ENCODE measurements at places on chromosomes 2 and 18.

GRCh38 chr2:237234268-237234667, 148.6 kb downstream of the COPS8 start:
- DNase-seq: no peak

DNA sequence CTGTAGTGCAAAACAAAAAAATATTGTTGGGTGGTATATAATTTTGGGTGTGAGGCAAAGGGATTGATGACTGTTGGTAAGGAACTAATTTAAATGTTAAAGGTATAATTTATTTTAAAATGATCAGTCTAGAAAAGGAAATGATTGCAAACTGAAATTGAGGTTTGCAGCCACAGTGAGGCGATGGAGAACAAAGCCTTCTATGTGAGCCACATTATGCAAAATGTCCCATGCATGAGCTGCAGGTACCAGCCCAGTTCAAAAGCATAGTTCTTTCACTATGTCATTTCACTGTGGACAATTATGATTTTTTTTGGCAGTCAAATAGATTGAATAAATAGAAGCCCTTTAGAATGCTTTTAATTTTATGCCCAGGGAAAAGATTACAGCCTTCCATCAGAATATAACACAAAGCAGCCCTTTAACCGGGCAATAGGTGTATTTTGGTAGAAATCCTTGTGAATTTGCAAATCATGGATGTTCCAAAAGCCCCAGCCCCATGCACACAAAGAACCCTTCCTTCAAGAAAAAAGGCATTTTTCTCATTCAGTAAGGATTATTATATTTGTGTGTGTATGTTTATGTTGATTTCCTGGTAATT, 1.7 kb downstream of the MAP2 start:
- no peak for DNase-seq

DNA sequence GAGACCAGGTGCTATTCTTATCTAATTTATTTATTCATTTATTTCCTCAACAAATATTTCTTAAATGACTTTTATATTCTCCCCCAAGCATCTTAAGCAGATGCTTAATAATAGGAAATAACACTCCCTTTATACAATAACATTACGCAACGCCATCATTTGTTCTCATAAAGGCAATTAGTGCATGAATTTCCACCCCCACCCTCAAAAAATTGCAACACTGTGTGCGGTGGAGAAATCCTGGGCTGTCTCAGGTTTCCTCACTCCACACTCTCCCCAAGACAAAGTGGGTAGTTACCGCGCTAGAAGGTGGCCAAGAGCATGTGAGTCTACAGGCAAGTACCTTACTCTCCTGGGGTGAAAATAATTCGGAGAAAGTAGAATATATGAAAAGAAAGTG, 37.0 kb upstream of the CTDP1 start:
- DNase-seq: no peak

- DNase-seq: no peak
These were observed 57.3 kb upstream of the EML6 start for GRCh38 chr2:54666131-54666633.

GRCh38 chr2:234203135-234203984, 152.9 kb downstream of the SPP2 start:
- no peak for DNase-seq

DNA sequence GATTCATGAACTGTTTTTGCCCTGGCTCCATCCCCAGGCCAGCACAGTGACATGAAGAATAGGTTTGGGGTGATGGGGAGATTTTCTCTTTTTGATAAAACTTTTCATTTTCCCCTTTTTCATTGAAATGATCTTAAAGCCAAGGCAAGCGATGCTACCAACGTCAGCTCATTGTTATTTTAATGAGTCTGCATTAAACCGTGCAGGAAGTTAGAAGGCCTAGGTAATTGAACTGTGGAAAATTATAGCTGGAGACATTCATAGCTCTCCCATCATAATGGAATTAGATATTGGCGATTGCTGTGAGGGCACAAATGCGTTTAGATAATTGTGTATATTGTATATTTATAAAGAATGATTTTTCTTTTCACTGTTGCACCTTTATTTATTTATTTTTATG, 33.2 kb downstream of the SMARCAL1 start:
- no peak for DNase-seq

- DNase-seq: no peak
These were observed 76.7 kb downstream of the INHBB start for GRCh38 chr2:120422465-120423160.

- no peak for DNase-seq
These were observed 414.5 kb upstream of the KLHL29 start for GRCh38 chr2:22970284-22970975.

DNA sequence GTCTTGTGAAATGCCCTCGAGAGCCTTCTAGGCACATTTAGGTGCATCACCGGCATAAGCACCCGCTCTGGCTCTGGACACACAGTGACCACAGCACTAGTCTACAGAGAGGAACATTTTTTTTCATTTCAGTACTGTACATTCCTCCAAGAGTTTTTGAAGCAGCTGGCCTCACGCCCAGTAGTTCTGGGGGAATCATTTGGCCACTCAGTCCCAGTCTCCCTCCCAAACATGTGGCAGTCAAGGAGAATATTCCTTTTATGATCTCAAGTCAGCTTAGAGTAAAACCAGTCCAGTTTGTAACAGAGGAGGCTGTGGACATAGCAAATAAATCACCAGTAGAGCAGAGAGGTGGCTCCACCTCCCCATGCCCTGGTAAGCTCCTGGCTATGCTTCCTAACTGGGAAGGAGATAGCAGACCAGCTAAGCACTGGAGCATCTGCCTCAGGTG, 48.1 kb downstream of the KCNE4 start:
- DNase-seq: no peak

DNA sequence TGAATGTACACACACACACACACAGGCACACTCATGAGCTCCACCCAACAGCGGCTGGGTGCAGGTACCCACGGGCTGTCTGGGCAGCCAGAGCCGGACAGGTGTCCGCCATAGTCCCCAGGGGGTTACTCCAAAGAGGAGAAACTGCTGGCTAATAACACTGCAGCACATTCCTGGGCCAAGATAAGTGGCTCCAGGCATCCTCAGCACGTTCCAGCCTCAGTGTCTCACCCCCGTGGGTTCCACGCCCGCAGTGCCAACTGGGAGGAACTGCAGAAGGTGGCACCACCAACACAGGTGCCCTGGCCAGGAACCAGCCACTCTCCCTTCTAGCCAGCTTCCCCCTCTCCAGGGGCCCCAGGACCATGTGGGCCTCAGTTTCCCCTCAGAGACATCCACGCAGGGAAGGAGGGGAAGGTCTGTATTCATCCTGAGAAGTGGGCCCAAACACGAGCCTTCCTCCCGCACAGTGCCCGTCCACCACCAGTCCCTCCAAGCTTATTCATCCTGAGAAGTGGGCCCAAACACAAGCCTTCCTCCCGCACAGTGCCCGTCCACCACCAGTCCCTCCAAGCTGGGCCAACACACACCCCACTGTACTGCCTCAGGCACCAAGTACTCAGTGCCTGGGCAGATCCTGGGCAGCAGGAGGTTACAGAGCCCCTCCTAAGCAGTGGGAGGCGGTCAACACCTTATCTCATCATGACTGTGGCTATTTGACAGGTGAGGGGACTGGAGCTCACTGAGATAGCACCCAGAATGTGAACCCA, 47.6 kb downstream of the TNS1 start:
- DNase-seq: no peak

- no peak for DNase-seq
These were observed 25.1 kb downstream of the GPR35 start for GRCh38 chr2:240650254-240650965.

DNA sequence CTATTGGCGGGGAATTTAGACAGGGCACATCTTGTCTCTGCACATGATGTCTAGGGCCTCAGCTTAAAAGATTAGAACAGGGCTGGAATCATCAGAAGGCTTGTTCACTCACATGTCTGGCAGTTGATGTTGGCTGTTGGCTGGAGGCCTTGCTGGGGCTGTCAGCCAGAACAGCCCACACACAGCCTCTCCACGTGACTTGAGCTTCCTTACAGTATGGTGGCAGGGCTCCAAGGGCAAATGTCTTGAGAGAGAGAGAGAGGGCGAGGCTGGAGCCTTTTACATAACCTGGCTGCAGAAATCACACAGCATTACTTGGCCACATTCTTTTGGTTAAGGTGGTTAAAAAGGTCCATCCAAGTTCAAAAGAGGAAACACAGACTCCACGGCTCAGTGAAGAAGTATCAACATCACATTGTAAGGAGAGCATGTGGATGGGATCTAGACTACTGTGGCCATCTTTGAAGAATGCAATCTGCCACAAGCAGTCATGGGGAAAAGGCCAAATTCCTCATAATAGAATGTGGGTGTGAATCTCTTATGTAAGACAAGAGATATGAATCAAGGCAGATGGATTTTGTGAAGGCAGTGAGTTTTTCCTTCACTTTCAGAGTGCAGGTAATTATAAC, 30.4 kb downstream of the SRSF7 start:
- DNase-seq: no peak

DNA sequence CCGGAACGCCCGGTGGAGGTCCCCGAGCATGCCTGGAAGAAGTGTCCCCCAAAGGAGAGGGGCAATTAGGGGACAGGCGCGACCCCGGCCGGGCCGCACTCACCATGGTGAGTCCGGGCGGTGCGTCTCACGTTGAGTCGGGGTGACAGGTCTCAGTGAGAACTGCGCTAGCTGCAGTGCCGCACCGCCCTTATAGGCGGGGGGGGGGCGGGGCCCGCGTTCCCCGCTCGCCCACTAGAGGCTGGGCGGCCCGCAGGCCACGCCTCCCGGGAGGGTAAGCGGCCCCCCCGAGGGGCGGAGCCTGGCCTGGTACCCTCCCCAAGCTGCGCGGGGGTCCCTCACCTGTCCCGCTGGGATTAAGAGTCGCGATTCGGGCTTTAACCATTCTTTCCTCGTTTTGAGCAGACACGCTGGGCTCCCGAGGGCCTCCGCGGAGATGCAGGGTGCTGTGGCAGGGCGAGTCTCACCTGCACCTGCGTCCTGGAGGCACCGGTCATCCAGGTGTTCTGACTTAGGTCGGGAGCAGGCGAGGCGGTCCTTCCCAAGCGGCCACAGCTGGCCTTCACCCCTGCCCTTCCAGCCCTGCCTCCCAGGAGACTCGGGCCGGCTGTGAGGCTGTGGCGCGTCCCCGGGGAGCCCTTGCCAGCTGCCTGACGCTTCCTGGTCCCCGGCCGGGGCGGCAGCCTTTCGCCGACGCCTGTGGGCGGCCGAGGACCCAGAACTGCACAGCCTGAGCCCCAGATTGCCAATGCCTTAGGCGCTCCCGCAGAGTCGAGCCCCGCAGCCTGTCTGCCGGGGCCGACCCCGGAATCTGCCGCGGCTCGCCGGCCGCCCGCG, at the start of gene TUBA4A:
TUBA4A (minus strand) TSS at position 166 of the 837 bp plus-strand sequence; CDS start at position 106, 60 bp downstream.
- DNase-seq: peak; percentile 79

GRCh38 chr2:43086451-43087221, 139.8 kb downstream of the ZFP36L2 start:
- DNase-seq: no peak

- no peak for DNase-seq
These were observed 448.7 kb upstream of the TCF4 start for GRCh38 chr18:56036741-56037140.

- no peak for DNase-seq
These were observed 171.5 kb downstream of the MTCL1 start for GRCh38 chr18:8876887-8877286.

DNA sequence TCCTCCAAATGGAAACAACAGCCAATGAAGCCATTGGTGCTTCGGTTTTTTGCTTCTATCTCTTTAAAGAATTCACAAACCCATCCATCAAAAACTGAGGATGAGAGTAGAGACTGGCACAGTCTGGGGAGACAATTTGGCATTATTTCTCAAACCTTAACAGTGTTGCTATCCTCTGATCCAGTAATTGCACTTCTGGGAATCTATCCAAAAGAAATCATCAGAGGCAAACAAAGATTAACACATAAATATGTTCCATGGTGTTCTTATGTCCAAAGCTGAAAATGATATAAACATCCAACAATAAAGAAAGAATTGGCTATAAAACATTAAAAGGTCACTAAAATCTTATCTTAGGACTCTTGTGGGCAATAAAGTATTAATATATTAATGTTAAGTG, 35.1 kb downstream of the REEP1 start:
- no peak for DNase-seq

GRCh38 chr18:69787825-69788547, 159.7 kb downstream of the CD226 start:
- DNase-seq: no peak
